ENCODE measurements at places on chromosomes 11 and 22.

GRCh38 chr11:78377625-78378418, 39.8 kb downstream of the GAB2 start:
- no peak for ATAC-seq

GRCh38 chr11:121455115-121455514, 2.3 kb upstream of the SORL1-AS1 start:
- ATAC-seq: no peak

DNA sequence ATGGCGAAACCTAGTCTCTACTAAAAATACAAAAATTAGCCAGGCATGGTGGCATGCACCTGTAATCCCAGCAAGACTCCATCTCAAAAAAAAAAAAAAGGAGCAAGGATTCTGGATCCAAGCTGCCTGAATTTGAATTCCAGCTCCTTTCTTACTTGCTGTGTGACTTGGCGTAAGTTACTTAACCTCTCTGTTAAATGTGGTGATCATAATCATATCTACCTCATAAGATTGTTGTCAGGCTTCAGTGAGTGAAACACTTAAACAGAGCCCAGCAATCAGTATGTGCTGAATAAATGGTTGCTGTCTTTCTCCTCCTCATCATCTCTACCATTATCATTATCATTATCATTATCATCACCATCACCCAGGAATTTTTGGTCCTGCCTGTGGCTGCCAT, 2.7 kb downstream of the MB start:
- no peak for ATAC-seq

GRCh38 chr11:43982421-43982820, 40.0 kb downstream of the C11orf96 start:
- no peak for ATAC-seq

GRCh38 chr11:69964247-69964643, 113.9 kb upstream of the ANO1 start:
- no peak for ATAC-seq

- no peak for ATAC-seq
Observed at GRCh38 chr22:40347300-40347699, 1.0 kb downstream of the ADSL start.

GRCh38 chr11:69515271-69516245, 34.1 kb downstream of the LINC01488 start:
- ATAC-seq: no peak

GRCh38 chr11:43835104-43835503, 45.5 kb upstream of the ALKBH3 start:
- ATAC-seq: no peak

GRCh38 chr22:32123657-32124056, 35.4 kb downstream of the C22orf42 start:
- ATAC-seq: 0 out of 3 replicates have a peak, but pooled peaks have one; percentile 27

GRCh38 chr11:120522021-120522420, 10.5 kb downstream of the GRIK4 start:
- ATAC-seq: no peak

DNA sequence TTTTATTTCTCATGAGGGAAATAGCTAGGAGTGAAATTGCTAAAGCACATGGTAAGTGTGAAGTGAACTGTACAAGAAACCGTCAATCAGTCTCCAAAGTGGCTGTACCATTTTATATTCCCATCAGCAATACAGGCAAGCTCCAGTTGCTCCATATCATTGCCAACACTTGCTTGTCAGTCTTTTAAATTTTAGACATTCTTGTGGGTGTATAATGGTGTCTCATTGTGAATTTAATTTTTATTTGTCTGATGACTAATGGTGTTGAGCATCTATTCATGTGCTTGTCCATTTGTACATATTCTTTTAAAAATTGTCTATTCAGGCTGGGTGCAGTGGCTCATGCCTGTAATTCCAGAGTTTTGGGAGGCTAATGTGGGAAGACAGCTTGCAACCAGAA, 34.1 kb upstream of the SMCO4 start:
- no peak for ATAC-seq

DNA sequence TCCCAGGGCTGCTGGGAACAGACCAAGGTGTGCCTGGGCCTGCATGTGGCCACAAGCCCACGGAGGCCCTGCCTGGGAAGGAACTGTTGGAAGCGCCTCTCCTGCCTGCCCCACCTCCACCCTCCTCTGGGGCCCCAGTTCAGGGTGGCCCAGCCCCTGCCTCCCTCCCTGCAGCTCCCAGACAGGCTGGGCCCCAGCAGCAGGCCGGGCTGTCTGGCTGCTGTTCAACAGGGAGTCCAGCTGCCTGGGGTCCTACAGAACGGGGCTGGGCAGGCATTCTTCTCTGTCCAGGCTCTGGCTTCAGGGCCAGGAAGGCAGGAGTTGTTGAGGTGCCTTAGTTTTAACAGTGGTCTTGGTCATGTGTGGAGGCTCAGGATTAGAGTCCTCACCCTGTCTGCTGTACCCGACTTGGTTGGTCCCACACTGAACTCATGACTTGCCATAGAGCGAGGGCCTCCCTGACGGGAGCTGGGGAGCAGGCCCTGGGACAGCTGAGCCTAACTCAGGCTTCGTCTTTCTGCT, 11.8 kb downstream of the PRDM11 start:
- ATAC-seq: peak; percentile 57

- no peak for ATAC-seq
Observed at GRCh38 chr11:116563712-116564047, 209.1 kb downstream of the BUD13 start.

DNA sequence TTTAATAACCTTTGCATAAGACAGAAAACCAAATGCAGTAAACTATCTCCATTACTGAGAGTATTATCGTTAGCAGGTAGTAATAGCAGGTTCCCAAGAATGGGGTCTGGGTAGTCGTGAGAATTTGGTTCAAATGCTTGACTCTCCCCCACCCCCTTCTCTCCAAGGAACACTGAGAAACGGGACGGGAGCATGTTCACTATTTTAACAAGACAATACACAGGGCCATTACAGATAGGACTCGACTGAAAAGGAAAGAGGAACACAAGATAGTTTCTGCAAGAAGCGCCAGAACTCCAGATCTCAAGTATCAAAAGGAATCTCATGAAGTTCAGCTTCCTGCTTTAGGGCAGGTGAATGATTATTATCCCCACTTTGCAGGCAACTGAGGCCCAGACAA, 27.0 kb downstream of the KMT5B start:
- ATAC-seq: no peak

- ATAC-seq: no peak
Observed at GRCh38 chr11:78210000-78210608, 21.4 kb downstream of the USP35 start.

DNA sequence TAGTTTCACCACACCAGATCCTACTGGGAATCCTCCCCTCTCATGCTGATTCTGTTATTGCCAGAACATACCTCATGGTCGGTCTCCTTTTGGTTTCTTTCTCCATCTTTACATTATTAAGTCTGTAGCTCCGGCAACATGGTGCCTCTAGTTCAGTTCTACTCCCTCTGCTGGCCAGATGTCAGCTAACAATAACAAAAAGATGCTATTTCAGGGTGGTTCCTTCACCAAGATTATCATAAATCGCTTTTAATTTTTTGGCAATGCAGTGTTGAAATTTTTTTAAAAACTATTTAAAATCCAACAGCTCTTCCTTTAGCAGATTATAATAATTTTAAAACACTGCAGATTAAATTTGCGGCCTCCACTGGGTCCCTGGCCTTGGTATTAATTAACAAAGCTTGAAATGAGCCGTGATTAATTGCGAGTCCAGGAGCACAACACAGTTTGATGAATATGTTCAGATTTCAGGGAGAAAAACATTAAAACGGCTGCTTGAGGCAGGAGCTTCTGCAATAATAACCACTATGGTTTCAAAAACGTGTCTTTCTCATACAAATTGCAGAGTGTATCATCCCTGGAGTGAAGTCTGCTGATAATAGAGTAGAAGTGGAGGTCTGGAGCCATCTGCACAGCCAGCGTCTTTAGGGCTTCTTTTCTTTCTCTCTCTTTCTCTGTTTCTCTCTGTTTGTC, 492.9 kb upstream of the KIRREL3 start:
- no peak for ATAC-seq

- peak; percentile 18 for ATAC-seq
Observed at GRCh38 chr11:73029403-73029802, 112.7 kb downstream of the FCHSD2 start.

DNA sequence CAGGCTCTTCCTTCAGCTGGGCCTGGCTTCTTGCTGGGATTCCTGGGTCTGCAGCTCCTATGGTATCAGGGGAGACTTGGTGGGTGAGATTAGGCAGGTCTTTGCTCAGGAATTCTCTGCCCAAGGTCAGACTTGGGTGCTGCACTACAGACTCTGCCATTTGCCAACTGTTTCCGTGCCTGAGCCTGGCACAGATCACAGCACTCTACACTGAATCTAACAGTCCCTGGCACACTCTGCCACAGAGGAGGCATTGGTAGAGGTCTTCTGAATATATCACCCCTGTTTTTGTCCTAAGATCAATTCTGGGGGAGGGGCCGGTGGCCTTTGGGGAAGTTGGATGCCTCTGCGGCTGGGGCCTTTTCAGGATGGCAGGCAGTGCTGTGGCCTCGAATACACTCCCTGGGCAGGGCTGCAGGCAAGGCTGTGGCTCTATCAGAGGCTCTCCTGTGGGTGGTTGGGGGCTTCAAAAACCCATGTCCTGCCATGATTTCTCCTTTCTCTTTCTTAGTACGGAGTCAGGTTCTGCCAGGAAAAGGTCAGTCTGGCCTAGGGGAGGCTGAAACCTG, 115.0 kb upstream of the NARS2 start:
- no peak for ATAC-seq

- ATAC-seq: no peak
Observed at GRCh38 chr11:66176650-66177049, 91.8 kb upstream of the RAB1B start.

DNA sequence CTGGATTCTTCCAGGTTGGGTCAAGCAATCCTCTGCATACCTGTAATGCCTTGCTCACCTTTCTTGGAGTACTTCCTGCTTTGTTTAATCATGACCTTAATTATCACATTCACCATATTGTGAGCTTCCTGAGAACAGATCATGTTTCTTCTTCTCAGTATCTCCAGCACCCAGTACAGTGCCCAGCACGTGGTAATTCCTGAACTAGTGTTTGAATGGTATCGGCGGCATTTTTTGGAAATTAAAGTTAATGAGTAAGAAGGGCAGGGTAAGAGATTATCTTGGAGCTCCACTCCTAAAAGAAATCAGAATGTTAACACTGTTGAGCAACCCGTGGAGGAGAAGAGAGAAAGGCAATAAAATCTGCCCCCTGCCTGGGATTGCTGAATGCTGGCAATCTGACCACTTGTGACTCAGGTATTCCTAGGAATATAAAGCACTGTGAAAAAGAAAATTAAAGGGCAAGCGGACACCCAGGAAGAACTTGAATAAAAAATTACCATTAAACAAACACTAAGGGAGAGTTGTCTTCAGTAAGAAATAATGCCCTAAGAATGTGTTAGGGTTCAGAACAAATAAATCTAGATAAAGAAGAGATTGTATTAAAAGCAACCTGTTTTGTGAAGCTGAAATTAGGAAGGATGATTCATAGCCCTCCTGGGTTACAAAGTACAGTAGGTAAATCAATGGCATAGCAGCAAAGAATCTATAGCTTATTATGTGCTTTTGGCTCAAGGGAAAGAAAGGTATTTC, 92.9 kb downstream of the PDHX start:
- ATAC-seq: peak; percentile 50

DNA sequence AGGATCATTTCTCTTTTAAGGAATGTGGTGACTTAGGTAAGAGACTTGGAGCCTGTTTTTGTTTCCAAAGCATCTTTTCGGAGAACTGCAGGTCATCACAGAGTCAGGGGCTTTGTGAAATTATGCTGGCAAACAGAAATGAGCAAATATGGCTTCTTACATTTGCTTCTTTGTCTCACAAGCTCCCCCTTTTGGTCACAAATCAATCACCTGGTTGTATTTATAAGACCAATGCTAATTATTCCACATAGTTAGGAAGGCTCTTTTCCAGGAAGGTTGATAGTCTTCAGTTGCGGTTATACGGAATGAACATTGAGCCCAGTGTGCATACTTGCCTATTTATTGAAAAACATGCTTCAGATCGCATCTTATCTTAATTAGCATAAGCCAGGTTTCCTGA, 34.6 kb upstream of the CEP126 start:
- peak; percentile 82 for ATAC-seq

DNA sequence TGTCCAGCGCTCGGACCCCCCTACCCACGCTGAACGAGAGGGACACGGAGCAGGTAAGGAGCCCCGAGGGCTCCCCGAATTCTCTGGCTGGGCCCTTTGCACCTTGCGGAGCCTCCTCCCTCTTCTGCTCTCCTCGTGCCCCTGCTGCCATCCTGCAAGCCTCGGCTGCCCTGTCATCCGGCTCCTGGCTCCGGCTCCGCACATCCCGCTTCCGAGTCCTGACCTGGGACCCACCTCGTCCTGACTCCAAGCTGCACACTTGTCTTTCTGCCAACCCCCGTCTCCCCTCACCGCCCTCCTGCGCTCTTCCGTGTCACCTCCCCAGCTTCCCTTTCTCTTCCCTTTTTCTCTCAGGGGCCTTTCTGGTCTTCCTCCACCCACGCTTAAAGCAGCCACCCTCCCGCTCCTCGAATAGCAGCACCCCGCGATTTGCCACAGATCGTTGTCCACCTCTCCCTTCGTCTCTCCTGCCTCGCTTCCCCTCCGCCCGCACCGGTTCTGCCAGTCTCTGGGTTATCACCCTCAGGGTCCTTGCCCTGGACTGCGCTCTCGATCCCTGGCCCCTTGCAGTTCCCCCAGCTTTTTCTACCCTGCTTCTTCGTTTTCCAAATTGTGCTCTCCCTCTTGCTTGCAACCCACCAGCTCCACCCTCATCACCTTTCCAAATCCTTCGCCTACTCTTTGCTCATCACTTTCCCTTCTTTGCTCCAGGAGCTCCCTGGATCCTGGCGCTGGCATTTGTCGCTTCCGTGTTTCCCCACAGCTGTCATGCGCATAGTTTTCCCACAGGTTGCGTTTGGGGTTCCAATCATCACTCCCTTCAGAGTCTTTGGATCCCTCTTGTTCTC, 822 bp downstream of the MARK2 start:
- no peak for ATAC-seq

GRCh38 chr11:31656051-31656450, 146.5 kb downstream of the ELP4 start:
- no peak for ATAC-seq

DNA sequence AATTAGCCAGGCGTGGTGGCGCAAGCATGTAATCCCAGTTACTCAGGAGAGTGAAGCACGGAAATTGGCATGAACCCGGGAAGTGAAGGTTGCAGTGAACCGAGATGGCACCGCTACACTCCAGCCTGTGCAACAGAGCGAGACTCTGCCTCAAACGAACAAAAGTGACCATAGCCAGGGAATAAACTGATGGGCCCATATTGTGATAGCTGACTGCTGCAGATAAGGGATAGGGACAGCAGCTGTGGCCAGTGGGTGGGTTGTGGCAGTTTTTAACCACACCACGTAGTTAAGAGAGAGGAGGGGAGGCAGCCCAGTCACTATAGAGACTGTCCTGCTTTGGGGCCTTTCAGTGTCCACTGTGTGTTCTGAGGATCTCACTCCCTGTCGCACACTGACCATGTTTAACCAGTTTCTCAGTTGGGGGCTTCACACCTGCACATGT, 58.9 kb downstream of the PISD start:
- ATAC-seq: no peak
